ENCODE measurements at places on chromosomes 11 and 22. TPM values are rescaled to one million over a fixed set of nuclear protein-coding genes. Genes with fewer than 3 reads are reported as not detected.

GRCh38 chr22:23745791-23746190 lies 5.1 kb downstream of the ZNF70 start:
- no peaks in the 10 kb centered on the region for H3K27me3 ChIP-seq
- H3K36me3 ChIP-seq = peaks cover 14% of the 10 kb centered on the region
- H3K27ac ChIP-seq = no peak overlapping the region
- no peak for DNase-seq

GRCh38 chr11:94090401-94090800 lies 38.2 kb upstream of the PANX1 start:
- no peaks in the 10 kb centered on the region for H3K27me3 ChIP-seq
- H3K27ac ChIP-seq = no peak overlapping the region

DNA sequence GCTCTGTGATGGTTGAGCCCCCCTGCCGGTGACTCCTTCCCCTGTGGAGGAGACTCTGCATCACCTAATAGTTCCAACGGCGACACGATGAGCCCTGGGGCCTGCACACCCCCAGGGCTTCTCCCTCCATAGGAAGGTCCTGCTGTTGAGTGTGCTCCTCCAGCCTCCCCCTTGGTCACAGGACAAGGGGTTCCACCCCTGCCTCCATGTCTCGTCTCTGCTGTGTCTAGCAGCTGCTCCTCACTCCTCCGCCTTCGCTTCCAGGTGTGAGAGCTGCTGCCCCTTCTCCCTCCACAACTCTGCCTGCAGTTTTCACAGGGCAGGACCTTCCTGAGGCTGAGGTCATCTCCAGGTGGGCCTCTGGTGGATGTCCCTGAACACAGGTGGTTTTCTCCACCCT lies 1416.1 kb downstream of the TBC1D22A start:
- no peak overlapping the region for H3K4me3 ChIP-seq
- no peak overlapping the region for H3K27ac ChIP-seq
- no peaks in the 10 kb centered on the region for H3K36me3 ChIP-seq
- no peaks in the 10 kb centered on the region for H3K4me1 ChIP-seq
- no peak for DNase-seq

- no peaks in the 10 kb centered on the region for H3K4me1 ChIP-seq
- H3K36me3 ChIP-seq = no peaks in the 10 kb centered on the region
- no peaks in the 10 kb centered on the region for H3K27me3 ChIP-seq
- H3K4me3 ChIP-seq = no peak overlapping the region
- DNase-seq = no peak
- H3K27ac ChIP-seq = no peak overlapping the region
Observed at GRCh38 chr11:131546218-131546895, 175.9 kb downstream of the NTM start.

GRCh38 chr11:58919561-58919960 lies 19.7 kb upstream of the GLYATL1 start:
- H3K27ac ChIP-seq = no peak overlapping the region
- no peaks in the 10 kb centered on the region for H3K36me3 ChIP-seq
- H3K4me3 ChIP-seq = no peak overlapping the region
- H3K4me1 ChIP-seq = no peaks in the 10 kb centered on the region
- no peak for DNase-seq

GRCh38 chr11:77200351-77201268 lies 72.6 kb downstream of the MYO7A start:
- H3K27ac ChIP-seq = no peak overlapping the region
- no peaks in the 10 kb centered on the region for H3K27me3 ChIP-seq
- DNase-seq = no peak
- no peaks in the 10 kb centered on the region for H3K4me1 ChIP-seq
- no peaks in the 10 kb centered on the region for H3K36me3 ChIP-seq

GRCh38 chr22:30036656-30037055 lies 43.6 kb upstream of the HORMAD2 start:
- no peaks in the 10 kb centered on the region for H3K27me3 ChIP-seq
- no peak overlapping the region for H3K4me3 ChIP-seq
- H3K4me1 ChIP-seq = no peaks in the 10 kb centered on the region
- H3K36me3 ChIP-seq = no peaks in the 10 kb centered on the region
- no peak overlapping the region for H3K27ac ChIP-seq

DNA sequence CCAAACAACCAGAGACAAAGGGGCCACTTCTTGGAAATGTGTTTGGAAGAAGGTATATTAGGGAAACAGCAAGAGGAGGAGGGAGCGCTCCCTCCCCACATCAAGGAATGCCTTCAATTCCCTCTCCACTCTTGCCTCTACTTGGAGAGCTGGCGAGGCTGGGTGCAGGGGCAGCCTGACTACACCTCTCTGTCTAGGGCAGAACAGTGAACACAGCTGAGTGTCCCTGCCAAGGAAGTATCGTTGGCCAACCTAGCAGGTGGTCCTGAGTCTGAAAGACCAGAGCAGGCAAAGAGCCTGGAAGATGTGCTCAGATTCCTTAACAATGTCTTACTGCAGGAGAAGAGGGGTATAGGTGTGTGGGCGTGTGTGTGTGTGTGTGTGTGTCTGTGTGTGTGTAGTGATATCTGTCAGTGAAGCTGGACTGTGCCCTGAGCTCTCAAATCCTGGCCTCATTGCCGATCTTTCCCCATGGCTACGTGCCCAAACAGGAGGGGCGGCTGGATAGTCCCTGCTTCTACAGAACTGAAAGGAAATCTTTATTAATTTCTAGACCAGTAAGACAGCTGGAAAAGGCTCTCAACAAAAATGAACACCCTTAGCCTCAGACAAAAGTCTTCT lies 46.8 kb downstream of the PAMR1 start:
- H3K27me3 ChIP-seq = no peaks in the 10 kb centered on the region
- H3K4me3 ChIP-seq = no peak overlapping the region
- H3K4me1 ChIP-seq = no peaks in the 10 kb centered on the region
- no peaks in the 10 kb centered on the region for H3K36me3 ChIP-seq
- no peak overlapping the region for H3K27ac ChIP-seq
- DNase-seq = no peak

DNA sequence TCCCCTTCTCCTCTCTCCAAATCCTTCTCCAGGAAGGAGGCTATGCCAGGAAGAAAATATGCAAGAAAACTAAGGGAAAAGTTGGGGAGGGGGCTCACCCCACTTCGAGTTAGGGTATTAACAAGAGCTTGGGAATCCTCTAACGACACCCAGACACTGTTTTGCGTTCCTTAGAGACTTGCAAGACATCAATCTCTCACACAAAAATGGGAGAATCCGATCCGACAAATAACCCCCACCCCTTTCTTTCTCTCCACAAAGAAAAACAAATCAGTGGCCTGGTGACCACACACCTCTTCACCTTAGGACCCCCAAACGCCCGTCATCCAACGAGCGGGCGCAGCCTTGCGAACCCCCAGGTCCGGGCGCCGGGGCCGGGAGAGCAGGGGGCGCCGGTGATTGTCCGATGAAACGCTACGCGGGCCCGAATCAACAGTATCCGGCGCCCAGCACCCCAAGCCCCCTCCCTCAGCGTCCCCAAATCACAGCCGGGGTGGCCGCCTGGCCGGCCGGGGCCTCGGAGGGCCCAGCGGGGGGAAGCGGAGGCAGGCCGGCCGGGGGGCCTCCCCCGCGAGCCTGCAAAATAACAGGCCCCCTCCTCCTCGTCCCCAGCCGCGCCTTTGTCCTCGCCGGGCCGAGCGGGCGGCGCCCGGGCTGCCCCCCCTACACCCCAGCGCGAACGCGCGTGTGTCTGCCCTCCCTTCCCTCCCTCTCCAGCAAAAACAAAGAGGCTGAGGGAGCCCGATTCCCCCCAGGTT lies 690 bp downstream of the CSNK1E start:
- peaks cover 28% of the 10 kb centered on the region for H3K4me1 ChIP-seq
- H3K27me3 ChIP-seq = no peaks in the 10 kb centered on the region
- H3K27ac ChIP-seq = peak overlapping the region; percentile 91
- DNase-seq = peak; percentile 56

DNA sequence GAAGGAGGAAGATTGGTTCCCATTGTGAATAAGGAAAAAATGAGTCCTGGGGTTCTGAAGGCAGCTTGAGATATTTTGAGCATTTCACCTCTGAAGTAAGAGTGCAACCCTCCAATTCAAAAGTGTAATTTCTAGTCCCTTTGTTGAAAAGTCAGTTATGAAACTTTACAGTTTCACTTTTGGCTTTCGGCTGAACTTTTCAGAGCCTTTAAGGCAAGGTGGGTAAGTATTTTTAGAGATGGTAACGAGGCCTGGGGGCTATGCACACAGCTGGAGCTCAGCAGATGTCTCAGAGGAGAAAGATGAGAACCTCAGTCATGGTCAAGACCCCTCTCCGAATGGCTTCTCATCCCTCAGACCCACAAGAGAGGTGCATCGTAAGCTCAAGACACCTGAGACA lies 267.6 kb downstream of the KIRREL3 start:
- H3K27me3 ChIP-seq = no peaks in the 10 kb centered on the region
- no peak for DNase-seq
- H3K36me3 ChIP-seq = no peaks in the 10 kb centered on the region
- H3K27ac ChIP-seq = no peak overlapping the region
- no peaks in the 10 kb centered on the region for H3K4me1 ChIP-seq

DNA sequence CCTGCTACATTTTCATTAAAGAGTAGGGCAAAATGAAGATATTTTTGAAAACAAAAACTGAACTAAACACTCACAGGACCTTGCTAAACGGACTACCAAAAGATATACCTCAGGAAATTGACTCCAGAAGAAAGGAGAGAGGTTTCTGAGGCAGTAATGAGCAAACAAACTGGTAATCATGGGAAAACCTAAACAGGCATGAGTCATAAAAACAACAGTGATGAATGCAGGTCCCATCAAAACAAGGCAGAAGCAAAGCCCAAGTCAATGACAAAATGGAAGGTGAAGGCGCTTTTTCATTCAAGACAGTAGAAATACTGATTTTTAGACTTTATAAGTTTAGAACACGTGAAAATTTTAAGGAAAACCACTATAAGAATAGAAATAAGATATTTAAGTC lies 104.5 kb downstream of the EFCAB6 start:
- no peaks in the 10 kb centered on the region for H3K36me3 ChIP-seq
- no peak overlapping the region for H3K27ac ChIP-seq
- no peak for DNase-seq
- no peak overlapping the region for H3K4me3 ChIP-seq
- H3K27me3 ChIP-seq = no peaks in the 10 kb centered on the region
- no peaks in the 10 kb centered on the region for H3K4me1 ChIP-seq

DNA sequence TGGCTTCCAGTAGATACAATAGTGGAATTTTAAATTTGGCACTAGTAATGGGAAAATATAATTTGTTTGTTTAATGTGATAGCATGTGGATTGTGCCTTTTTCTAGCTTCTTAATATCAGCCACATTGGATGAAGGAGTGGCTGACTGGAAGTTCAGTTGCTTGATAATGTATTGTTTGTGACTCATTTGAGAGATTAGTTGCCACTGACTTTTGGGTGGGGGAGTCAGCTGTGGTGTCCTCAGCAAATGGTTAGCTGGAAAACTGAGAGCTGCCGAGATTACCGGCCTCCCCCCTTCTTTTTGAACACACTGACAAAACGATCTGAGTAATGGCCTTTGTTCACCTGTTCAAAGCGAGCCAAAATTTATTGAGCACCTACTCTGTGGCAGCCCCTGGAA lies 5.5 kb downstream of the JAM3 start:
- H3K4me3 ChIP-seq = no peak overlapping the region
- no peak overlapping the region for H3K27ac ChIP-seq
- no peaks in the 10 kb centered on the region for H3K27me3 ChIP-seq
- DNase-seq = no peak

DNA sequence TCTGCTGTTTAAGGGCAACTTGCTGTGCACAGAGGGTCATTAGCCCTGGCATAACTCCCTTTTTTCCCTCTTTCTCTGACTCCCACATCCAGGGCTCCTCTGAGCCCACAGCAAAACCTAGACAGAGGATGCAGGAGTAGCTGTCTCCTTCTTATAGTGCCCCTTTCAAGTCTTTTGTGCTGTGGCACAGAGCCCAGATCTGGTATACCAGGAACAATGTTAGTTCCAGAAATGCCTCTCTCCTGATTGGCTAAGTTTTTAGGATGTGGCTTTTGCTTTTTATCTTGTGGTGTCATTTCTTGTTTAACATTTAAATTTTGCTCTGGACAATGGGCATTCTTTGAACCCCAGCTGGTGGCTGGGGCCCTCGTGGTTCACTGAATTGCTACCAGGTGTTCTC lies 25.6 kb upstream of the RRM1 start:
- peaks cover 19% of the 10 kb centered on the region for H3K36me3 ChIP-seq
- peak overlapping the region; percentile 23 for H3K27ac ChIP-seq
- DNase-seq = no peak
- no peak overlapping the region for H3K4me3 ChIP-seq

GRCh38 chr11:75268626-75269366 lies 28.2 kb downstream of the TPBGL start:
- H3K4me1 ChIP-seq = peaks cover 4% of the 10 kb centered on the region
- H3K4me3 ChIP-seq = no peak overlapping the region
- no peak for DNase-seq
- no peak overlapping the region for H3K27ac ChIP-seq
- no peaks in the 10 kb centered on the region for H3K27me3 ChIP-seq

GRCh38 chr11:113967361-113967760 lies 7.5 kb upstream of the HTR3A start:
- H3K36me3 ChIP-seq = no peaks in the 10 kb centered on the region
- no peaks in the 10 kb centered on the region for H3K4me1 ChIP-seq
- H3K27ac ChIP-seq = no peak overlapping the region

- H3K4me1 ChIP-seq = no peaks in the 10 kb centered on the region
- no peak overlapping the region for H3K4me3 ChIP-seq
- DNase-seq = no peak
- no peaks in the 10 kb centered on the region for H3K27me3 ChIP-seq
- H3K27ac ChIP-seq = no peak overlapping the region
Observed at GRCh38 chr11:122004446-122004845, 111.6 kb downstream of the BLID start.

DNA sequence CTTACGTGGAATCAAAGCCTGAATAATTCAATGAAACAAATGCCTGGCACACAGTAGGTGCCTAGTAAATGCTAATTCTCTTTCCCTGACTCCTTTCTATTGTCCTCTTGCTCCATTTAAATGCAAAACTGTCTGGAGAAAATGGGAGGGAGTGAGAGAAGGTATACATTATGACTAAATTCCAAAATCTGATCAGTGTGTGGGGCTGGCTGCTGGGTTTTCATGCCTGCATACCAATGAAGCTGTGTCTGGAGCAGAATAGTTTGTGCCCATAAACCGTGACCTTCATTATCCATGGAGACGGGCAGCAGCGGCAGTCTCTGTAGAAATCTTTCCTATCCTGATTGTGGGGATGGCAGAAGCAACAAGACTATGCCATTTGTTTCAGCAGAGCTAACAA lies 223.4 kb upstream of the ZBED5 start:
- no peaks in the 10 kb centered on the region for H3K36me3 ChIP-seq
- no peak for DNase-seq
- H3K4me3 ChIP-seq = no peak overlapping the region

Gene RTN4RL2
- total RNA-seq = 0.47 TPM

Gene TMEM135
- 10.6 TPM for total RNA-seq

Gene TNNT3
- 37.1 TPM for total RNA-seq

Gene LGR4
- total RNA-seq = 1.5 TPM

Gene THAP7
- total RNA-seq = 65.4 TPM

Gene BTBD18
- total RNA-seq = not detected

Gene RASGRP2
- total RNA-seq = 577 TPM

Gene SLC22A25
- total RNA-seq = not detected

Gene ALX4
- not detected for total RNA-seq

Gene JHY
- 3.7 TPM for total RNA-seq

Gene OR8B8
- total RNA-seq = not detected

Data from naive thymus-derived CD4-positive, alpha-beta T cell (primary cell).